ENCODE measurements at places on chromosomes 11 and 22. TPM values are rescaled to one million over a fixed set of nuclear protein-coding genes. Genes with fewer than 3 reads are reported as not detected.

DNA sequence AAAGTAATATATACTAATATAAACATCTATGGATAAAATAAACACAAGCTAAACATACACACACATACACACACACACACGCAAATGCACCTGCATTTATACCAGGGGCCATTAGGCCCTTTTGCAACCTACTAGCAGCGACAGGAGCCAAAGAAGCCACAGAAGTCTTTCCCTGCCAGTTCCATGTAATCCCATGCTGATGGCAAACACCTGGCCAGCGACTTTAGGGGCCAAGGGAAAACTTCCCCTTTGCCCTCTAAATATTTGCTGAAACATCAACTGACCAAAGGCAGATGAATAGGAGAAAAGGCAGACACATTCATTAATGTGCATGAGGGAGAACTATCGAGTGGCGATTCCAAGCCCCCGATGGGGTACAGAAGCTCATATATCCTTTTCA, 14.8 kb upstream of the P2RY2 start:
- no peaks in the 10 kb centered on the region for H3K36me3 ChIP-seq
- no peaks in the 10 kb centered on the region for H3K27me3 ChIP-seq
- H3K4me1 ChIP-seq, result peaks cover 14% of the 10 kb centered on the region
- H3K27ac ChIP-seq, result no peak overlapping the region
- no peak for DNase-seq

Gene OR52I2
- total RNA-seq, result not detected

Gene GAB4
- not detected for total RNA-seq

GRCh38 chr11:41917900-41918299, 458.4 kb upstream of the LRRC4C start:
- no peak overlapping the region for H3K27ac ChIP-seq
- H3K36me3 ChIP-seq, result no peaks in the 10 kb centered on the region
- H3K4me3 ChIP-seq, result no peak overlapping the region
- peaks cover 2% of the 10 kb centered on the region for H3K27me3 ChIP-seq

Gene LRRC75B
- 4.1 TPM for total RNA-seq

Gene KRTAP5-8
- not detected for total RNA-seq

Gene APOA4
- not detected for total RNA-seq
